Smooth muscle cell of trachea (primary cell): ENCODE measurements at places on chromosomes 5 and 9. TPM values are rescaled to one million over a fixed set of nuclear protein-coding genes. Genes with fewer than 3 reads are reported as not detected.

LECT2 gene
- not detected in 2 replicates for total RNA-seq

ANKRD20A1 gene
- total RNA-seq: 0.73 TPM in 1 of 2 replicates, not detected in the other

PCDHGB4 gene
- total RNA-seq: 21.5 and 38.4 TPM in 2 replicates

SPATA31D4 gene
- total RNA-seq: not detected in 2 replicates

SLC36A3 gene
- not detected in 2 replicates for total RNA-seq

ANKRD18A gene
- total RNA-seq: 7.0 TPM in 1 of 2 replicates, not detected in the other

TAL2 gene
- total RNA-seq: 0.29 TPM in 1 of 2 replicates, not detected in the other

REEP2 gene
- total RNA-seq: 8.4 and 25.1 TPM in 2 replicates

ADAMTS6 gene
- 33.2 and 52.8 TPM in 2 replicates for total RNA-seq

FAM151B gene
- total RNA-seq: 3.8 and 5.0 TPM in 2 replicates

PTGES2 gene
- 62.0 and 63.5 TPM in 2 replicates for total RNA-seq

PTGR1 gene
- total RNA-seq: 139 and 161 TPM in 2 replicates

AGPAT2 gene
- 35.9 and 52.1 TPM in 2 replicates for total RNA-seq

GRIN1 gene
- 0.15 and 0.33 TPM in 2 replicates for total RNA-seq

MAPKAP1 gene
- 98.9 and 113 TPM in 2 replicates for total RNA-seq

CDKN2B-AS1 gene
- 4.5 and 10.9 TPM in 2 replicates for total RNA-seq

C9orf153 gene
- total RNA-seq: 0.15 and 0.50 TPM in 2 replicates

GKAP1 gene
- 0.66 and 1.0 TPM in 2 replicates for total RNA-seq

CENPK gene
- total RNA-seq: 2.8 and 20.9 TPM in 2 replicates

UGT3A1 gene
- total RNA-seq: not detected in 2 replicates

C9orf152 gene
- 0.17 TPM in 1 of 2 replicates, not detected in the other for total RNA-seq

ZBTB43 gene
- total RNA-seq: 9.6 and 9.8 TPM in 2 replicates

TRPM3 gene
- total RNA-seq: under 0.01 and 0.44 TPM in 2 replicates

PCDHB16 gene
- 0.15 and 0.50 TPM in 2 replicates for total RNA-seq

TAS2R1 gene
- not detected in 2 replicates for total RNA-seq

ECM2 gene
- total RNA-seq: 5.7 and 6.1 TPM in 2 replicates

NIPAL4 gene
- under 0.01 TPM in 1 of 2 replicates, not detected in the other for total RNA-seq

PCDHGB7 gene
- 15.7 and 16.4 TPM in 2 replicates for total RNA-seq

ANKRD18B gene
- 0.87 and 2.6 TPM in 2 replicates for total RNA-seq

FAM163B gene
- not detected in 2 replicates for total RNA-seq

KIAA1958 gene
- 1.3 and 1.5 TPM in 2 replicates for total RNA-seq

TRIP13 gene
- 5.6 and 32.1 TPM in 2 replicates for total RNA-seq

IL33 gene
- total RNA-seq: 19.6 and 44.5 TPM in 2 replicates

F2RL2 gene
- total RNA-seq: 27.6 and 42.3 TPM in 2 replicates

PRSS3 gene
- total RNA-seq: 11.1 and 13.2 TPM in 2 replicates

MCTP1 gene
- total RNA-seq: 4.8 and 15.7 TPM in 2 replicates

C5orf46 gene
- total RNA-seq: 0.58 TPM in 1 of 2 replicates, not detected in the other

AQP7 gene
- total RNA-seq: 0.29 and 0.99 TPM in 2 replicates

GRM6 gene
- not detected in 2 replicates for total RNA-seq

ZNF462 gene
- total RNA-seq: 17.0 and 19.0 TPM in 2 replicates
